LNCaP clone FGC (cell line): ENCODE measurements at places on chromosomes 2 and 18.
A peak's percentile ranks its signal among the peaks of the same experiment; 100 is the strongest.

DNA sequence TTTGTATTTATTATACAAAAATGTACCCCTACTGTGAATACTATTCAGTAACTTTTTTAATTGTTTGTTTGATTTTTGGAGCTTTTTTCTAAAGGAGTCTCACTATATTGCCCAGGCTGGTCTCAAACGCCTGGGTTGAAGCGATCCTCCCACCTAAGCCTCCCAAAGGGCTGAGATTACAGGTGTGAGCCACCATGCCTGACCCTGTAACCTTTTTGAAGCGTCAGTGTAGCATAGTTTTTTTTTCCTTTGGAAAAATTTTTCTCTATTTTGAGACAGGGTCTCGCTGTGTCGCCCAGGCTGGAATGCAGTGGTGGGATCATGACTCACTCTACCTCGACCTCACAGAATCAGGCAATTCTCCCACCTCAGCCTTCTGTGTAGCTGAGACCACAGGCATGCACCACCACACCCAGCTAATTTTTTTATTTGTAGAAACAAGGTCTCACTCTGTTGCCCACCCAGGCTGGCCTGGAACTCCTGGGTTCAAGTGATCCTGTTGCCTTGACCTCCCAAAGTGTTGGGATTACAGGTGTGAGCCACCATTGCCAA, 2.0 kb downstream of the GMCL1 start:
- no peak for DNase-seq

- DNase-seq = no peak
Observed at GRCh38 chr2:112026509-112026908, 28.6 kb upstream of the TMEM87B start.

GRCh38 chr2:160365716-160366367, 127.8 kb downstream of the RBMS1 start:
- no peak for DNase-seq

DNA sequence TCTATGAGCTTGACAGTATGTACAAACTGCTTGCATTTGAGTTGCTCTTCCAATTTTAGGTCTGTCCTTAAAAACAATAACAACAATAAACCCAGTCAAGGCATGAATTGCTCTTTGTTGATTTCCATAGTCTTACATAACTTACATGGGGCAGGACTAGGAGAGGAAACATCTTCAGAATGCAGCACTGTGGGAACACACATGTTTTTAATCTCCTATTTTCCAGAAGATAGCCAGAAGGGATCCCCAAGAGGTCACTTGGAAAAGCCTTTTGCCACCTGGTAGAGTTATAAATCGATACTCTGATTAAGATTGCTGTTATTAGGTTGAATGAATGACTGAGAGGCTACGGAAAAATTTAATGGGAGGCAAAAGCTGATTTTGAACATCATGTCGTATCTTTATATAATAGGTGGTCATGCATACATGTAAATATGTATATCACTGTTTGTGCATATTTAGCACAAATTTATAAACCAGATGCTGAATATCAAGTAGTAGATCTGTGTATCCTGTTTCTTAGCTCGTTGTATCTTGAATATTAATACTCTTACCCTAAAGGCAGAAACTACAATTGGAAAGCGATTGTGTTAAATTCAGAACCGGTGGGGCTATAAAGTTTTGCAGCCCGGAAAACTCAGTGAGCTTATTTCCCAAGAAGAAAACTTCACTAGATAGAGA, 479.4 kb upstream of the TCF4 start:
- DNase-seq = no peak

DNA sequence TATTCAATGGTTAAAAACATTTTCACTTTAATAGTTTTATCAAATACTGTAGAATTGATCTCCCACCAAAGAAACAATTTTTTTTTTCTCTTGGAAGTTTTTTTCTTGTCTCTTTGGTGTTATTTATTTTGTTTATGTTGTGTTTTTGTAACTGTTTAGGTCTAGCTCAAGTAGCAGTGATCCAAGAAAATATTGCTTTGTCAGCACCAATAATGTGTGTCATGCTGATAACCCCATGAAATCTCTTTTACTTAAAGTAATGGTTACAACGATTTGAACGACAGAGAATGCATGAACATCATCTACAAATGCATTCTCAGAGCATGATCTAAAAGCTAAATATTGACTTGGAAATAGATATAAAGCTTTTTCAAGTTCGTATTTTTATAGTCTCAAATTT, 122.9 kb downstream of the DOK6 start:
- no peak for DNase-seq

DNA sequence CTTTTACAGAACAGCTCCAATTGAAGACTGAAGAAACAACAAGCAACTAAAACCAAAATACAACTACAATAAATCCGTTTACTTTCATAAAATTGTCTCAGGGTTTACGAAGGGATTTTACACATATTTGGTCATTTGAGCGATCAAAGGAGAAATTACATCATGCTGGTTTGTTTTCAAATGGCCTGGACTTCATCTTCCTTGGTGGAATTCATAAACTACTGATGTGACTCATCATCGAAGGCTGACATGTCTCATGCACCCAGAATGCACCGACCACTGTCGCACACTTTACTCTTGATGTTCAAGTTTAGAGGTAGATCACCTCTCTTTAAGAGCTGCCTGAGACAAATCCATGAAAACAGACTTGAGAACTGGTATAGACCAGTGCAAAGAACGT, 25.6 kb upstream of the PMAIP1 start:
- no peak for DNase-seq

GRCh38 chr2:112055730-112056625, 909 bp downstream of the TMEM87B start:
- peak; percentile 58 for DNase-seq

DNA sequence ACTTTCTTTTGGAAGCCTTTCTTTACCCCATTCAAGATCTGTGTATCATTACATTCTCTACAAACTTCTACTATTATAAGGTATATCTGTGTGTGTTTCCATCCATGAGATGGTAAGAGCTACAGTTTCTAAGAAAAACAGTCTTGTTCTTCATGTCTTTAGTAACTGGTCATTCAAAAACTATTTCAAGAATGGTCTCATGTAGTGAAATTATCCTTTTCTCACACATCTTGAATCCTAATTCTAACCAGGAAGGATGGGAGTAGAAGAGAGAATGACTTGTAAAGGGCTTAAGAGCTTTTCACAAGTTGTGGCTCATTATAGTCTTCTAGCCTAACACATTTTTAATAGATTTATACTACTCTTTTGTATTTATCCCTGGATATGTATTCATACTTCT, 47.3 kb downstream of the ROCK1 start:
- DNase-seq = no peak

DNA sequence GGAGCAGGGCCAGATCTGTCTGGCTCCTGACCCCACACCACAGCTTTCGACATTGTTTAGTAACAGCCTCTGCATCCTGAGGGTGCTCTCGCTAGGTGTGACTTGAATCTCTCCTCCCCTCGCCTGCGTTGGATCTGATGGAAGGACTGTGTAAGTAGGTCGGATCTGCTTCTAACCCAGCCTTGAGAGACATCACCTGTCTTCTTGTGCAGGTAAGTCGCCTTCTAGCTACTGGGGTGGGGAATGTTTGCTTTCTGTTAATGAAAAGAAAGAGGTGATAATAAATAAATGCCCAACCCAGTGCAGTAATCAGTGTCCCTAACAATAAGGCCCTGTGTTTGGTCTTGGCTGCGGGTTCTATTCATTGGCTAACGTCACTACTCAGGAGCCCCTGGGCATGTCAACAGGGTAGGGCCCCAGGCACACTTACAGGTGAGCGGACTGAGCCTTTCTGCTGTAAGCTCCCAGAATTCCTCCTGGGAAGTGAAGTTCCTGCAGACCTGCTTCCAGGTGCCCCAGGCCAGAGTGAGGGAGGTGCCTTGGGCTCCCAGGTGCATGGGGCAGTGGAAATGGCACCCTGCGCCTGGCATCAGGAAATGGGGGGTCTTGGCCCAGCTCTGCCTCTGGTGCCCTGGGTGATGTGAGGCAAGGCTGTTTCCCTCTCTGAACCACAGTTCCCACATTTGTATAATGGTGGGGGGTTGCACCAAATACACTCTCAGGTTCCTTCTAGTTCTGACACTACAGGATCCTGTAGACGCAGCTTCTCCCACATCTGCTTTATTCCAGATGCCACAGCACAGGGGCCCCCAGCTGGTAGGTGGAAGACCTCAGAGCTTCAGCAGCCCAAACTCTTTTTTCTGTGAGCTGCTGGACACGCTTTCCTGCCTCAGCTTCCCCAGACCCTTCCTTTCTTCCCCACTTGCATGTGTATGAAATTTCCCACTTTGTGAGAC, 11.2 kb upstream of the FOSL2 start:
- no peak for DNase-seq

DNA sequence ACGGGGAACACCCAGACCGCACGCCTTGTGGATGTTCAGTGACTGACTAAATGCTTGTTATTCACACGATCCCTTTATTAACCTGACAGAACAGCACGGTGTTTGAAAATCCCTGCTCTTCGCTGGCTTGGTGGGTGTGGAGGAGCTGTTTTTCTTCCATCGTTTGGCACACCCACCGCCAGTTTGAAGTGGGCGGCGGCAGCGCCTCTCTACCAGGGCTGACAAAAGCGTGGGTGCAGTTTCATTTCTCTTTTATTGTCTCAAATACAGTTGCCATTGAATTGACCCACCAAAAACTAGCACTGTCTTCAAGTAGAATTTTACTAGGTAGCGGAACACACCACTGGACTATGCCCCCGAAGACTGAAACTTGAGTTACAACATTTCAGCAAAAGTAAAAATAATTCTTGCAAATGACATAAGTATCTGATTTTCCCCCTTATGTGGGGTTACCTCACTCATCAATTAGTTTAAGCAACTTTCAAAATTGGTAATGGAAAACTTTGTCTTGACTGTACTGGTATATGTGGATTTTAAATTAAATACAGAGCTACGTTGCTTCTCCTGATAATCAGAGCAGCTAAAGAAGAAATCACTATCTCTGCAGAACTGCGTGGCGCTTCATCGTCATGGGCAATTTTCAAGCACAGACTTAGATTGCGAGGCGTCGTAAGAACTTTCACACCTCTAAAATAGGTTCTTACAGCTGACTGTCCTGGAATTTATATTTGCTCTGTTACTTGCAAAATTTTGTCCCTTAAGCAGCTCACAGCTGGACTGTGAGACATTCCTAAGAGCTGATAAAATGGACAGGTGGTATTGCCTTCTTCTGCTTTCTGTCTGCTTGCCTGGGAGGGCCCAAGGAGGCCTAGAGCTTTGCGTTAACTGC, 60.9 kb downstream of the LDLRAD4 start:
- DNase-seq = no peak
